ENCODE measurements at places on chromosomes 6 and 20. TPM values are rescaled to one million over a fixed set of nuclear protein-coding genes. Genes with fewer than 3 reads are reported as not detected.

DNA sequence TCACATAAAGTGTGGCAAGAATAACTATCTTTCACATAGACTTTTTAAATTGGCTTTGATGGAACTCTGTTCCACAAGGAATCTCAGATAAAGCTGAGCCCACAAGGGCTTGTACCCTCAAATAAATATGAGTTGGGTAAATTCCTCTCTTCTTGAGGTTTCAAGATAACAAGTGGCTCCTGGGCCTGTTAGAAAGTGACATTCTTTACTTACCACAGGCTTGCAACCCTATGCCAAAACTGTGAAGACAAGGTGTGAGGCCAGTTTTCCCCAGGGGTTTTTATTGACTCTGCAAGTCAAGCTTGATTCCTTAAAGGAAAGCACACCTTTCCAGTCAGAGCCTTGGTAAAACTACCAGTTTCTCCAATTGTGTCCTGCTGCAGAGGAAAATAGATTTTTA, 664.8 kb upstream of the GJE1 start:
- H3K27me3 ChIP-seq: no peaks in the 10 kb centered on the region
- no peak for DNase-seq
- H3K4me1 ChIP-seq: peaks cover 9% of the 10 kb centered on the region
- H3K36me3 ChIP-seq: no peaks in the 10 kb centered on the region
- no peak overlapping the region for H3K4me3 ChIP-seq
- no peak overlapping the region for H3K27ac ChIP-seq

- no peaks in the 10 kb centered on the region for H3K36me3 ChIP-seq
- H3K4me3 ChIP-seq: no peak overlapping the region
- no peak for DNase-seq
- no peaks in the 10 kb centered on the region for H3K4me1 ChIP-seq
- H3K27ac ChIP-seq: no peak overlapping the region
Observed at GRCh38 chr6:16279243-16279642, 40.9 kb downstream of the GMPR start.

DNA sequence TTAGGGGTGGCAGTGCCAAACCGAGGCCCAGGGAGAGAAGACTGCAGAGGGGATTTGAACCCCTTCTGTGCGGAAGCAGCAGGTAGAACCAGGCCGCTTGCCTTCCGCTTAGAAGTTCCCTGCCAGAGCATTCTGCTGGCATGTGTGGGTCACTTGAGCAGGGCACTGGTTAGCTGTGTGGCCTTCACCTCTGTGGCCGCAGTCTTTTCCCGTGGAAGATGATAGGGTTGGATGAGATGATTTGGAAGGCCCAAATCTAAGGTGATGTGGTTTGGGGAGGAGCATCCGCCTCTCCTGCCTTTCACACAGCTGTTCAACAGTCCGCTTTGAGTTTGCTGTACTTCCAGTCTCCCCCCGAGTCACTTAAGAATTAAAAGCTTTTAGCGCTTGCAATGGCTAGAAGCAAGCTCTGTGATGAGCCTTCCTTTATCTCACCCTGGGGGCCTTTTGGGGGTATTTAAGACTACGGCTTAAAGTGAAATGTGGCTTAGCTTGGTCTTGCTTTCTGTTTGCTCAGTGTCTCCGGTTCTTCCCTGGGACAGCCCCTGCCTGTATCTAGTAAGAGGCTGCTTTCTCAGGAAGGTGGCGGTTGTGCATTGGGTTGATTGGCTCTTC, 743 bp downstream of the CMTR1 start:
- peaks cover 5% of the 10 kb centered on the region for H3K4me1 ChIP-seq
- H3K27me3 ChIP-seq: no peaks in the 10 kb centered on the region
- peak overlapping the region; percentile 94 for H3K27ac ChIP-seq

- no peaks in the 10 kb centered on the region for H3K36me3 ChIP-seq
- H3K4me1 ChIP-seq: peaks cover 12% of the 10 kb centered on the region
- peak overlapping the region; percentile 63 for H3K4me3 ChIP-seq
- no peaks in the 10 kb centered on the region for H3K27me3 ChIP-seq
- DNase-seq: peak; percentile 89
- H3K27ac ChIP-seq: peak overlapping the region; percentile 95
Observed at GRCh38 chr6:26025894-26026832, 61.1 kb upstream of the HFE start.

GRCh38 chr6:105550955-105551620, 148.2 kb upstream of the PREP start:
- no peak for DNase-seq
- no peaks in the 10 kb centered on the region for H3K27me3 ChIP-seq
- H3K4me3 ChIP-seq: no peak overlapping the region

TMEM170B gene
- 6.0 TPM for total RNA-seq

TMEM244 gene
- total RNA-seq: not detected

RNF114 gene
- 62.9 TPM for total RNA-seq

Measured in GM12878 (cell line).